ENCODE measurements at places on chromosomes 4 and X.

DNA sequence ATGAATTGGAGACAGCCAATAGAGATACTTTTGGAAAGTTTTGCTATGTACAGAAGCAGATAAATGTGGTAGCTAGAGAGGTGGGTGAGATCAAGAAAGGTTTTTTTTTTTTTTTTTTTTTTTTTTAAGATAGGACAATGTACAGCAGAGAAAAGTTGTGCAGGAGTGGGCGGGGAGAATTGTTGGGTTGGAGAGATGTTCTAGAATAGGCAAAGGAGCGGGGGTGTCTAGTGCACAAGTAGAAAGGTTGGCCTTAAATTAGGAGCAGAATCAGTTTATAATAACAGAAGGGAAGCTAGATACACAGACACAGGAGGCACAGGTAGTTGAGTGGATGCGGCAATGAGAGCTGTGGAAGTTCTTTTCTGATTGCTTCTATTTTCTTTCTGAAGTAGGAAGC, 66.2 kb upstream of the PGK1 start:
- DNase-seq, result no peak

- DNase-seq, result no peak
Observed at GRCh38 chr4:13953083-13953482, 325.6 kb upstream of the BOD1L1 start.

GRCh38 chr4:19905024-19905423, 346.7 kb upstream of the SLIT2 start:
- no peak for DNase-seq

GRCh38 chr4:110287130-110287529, 88.7 kb upstream of the ELOVL6 start:
- DNase-seq, result peak; percentile 11

DNA sequence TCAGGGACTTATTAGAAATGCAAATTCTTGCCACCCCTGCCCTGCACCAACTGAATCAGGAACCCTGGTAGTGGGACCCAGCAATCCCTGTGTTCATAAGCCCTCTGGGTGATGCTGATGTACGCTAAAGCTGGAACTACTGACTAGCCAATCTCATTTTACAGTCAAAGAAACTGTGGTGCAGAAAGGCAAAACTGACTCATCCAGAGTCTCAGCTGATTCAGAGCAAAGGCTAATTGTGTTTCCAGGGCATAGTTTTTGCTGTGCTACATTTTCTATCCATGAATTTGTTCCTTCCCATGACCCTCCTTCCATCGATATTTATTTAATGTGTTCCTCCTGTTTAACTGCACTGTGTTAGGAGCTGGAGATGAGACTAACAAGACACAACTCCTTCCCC, 207.5 kb downstream of the REPS2 start:
- DNase-seq, result no peak

DNA sequence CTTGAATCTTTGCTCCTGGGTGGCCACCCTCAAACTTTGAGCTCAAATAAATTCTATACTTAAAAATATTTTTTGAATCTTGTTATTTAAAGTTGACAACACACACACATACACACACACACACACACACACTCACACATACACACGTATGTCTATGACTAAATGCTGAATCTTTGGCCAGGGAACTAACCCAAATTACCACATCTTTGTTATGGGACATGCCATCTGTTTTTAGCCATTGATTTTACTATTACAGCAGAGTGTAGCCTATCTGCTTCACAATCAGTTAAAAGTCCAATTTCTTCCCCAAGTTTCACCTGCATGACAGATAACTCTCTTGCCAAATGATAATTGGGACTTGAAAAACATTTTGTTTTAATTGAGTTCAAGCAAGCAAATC, 45.0 kb upstream of the USP46 start:
- no peak for DNase-seq

DNA sequence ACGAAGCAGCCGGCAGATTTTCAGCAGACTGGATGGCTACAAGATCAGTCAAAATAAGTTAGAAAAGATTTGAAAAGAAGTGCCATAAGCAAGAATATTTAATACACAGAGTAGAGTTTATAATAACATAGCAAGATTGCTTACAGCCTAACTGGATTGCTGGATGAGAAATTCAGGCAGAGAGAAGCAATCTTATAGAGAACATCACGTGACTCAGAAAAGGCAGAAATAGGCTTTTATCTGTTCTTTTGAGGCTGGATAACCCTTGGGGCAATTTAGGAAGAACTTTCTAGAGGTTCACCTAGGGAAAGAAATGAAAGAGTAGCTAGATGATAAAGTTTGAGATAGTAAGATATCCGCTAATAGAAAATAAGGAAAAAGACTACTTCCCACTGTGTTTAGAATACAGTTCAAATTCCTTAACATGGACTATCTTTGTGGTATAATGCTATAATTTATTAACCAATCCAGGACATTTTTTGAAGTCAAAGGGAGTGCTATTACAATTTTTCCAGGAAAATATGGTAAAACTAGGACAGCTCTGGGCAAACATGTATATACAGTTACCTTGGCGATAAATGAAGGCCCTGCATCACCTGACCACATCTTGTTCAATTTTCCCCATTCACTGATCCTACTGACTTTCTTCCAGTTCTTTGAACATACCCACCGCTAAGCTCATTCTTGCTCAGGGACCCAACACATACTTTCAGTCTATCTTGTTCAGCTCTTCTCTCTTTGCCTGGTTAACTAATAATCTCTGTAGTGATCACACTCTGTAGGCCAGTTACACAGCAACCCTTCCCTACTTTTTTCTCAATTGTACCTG, 12.7 kb upstream of the SPCS3 start:
- no peak for DNase-seq

- DNase-seq, result no peak
Observed at GRCh38 chr4:656436-657337, 17.4 kb downstream of the ATP5ME start.

GRCh38 chr4:105145903-105146275, 787 bp upstream of the TET2 start:
- DNase-seq, result peak; percentile 51

Data from stimulated activated CD4-positive, alpha-beta T cell treated with anti-CD3 and anti-CD28 coated beads, Interleukin-2, amount 100 ng/mL, for 24 hours (primary cell).